ELF-1 (cell line): ENCODE measurements at places on chromosomes 5 and 9.
A peak's percentile ranks its signal among the peaks of the same experiment; 100 is the strongest.

- DNase-seq, result no peak
Measured at GRCh38 chr5:175517824-175518450, 39.6 kb downstream of the SFXN1 start.

GRCh38 chr5:14161825-14162556 is 18.8 kb downstream of the TRIO start:
- no peak for DNase-seq

DNA sequence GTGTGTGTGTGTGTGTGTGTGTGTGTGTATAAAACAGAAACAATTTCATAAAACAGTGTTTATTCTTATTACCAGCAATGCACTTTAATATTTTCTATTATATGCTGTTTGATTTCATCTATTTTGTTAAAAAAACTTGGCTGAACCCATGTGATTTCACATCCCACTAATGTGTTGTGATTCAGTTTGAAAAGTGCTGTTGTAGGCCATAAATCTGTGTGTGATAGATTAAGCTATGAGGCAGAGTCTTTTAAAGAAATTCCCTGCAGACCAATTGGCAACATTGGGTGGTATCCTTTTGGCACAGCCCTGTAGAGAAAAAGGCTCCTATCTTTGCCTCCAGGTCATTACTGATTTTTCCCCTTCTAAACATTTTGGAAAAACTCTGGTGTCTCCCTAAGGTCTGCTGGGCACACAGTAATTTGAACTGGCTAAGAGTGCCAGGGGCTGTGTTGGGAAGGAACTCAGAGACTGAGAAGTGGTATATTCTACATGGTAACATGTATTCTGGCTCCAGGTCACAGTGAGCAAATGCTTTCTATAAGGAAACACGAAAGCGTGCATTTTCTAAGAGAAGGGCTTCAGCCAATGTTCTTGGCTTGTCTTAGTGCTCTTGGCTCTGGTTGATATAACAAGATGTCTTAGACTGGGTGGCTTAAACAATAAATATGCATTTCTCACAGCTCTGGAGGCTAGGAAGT is 4.5 kb downstream of the CAMK4 start:
- DNase-seq, result no peak

DNA sequence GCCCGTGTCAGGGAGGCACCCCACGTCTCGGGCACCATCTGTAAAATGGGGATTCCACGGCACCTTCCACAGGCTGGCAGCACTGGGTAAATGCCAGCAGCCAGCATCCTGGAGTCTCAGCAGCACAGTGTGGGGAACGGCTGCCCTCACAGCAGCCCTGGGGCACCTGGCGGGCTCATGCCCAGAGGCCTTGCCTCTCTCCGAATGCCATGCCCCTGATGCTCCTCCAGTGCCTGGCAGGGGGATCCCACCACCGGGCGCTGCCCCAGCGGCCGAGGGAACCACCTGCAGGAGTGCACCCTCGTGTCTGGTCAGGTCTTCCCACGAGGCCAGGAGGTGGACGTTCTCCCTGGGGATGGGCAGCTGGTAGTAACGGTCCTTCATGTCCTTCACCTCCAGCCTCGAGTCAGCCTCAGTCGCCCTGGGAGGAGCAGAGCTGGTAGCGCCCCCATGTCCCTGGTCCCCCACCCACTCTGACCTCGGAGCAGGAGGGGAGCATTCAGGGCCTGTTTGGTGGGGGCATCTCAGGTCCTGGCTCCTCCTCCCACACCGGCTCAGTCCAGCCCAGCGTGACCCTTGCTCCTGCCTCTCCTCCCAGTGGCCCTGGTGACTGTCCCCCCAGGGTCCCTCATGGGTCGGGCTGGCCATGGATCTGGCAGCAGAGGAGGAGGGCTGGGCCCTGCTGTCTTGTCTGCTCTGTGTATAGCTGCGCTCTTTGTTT is 49.9 kb upstream of the NRARP start:
- no peak for DNase-seq

GRCh38 chr9:122536134-122536533 is 9.0 kb upstream of the OR1N1 start:
- no peak for DNase-seq

DNA sequence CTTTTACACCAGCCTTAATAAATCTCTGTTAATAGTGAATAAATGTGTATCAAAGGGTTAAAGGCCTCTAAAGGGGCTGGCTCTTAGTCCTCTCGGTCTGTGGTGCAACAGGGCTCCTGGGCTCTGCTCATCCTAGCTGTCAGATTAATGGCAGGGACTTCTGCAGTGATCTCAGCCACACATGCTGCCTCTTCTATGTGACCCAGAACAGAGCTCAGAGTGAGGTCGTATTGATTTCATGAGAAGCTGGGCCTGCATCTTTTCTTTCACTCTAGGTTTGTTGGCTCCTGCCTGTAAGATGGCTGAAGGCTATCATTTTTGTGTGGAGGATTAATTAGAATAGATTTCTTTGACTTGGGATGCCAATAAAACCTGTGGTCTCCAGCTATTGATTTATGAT is 165.0 kb upstream of the GLRA1 start:
- DNase-seq, result no peak

- DNase-seq, result no peak
Measured at GRCh38 chr5:129963359-129963758, 59.1 kb downstream of the CHSY3 start.

- no peak for DNase-seq
Measured at GRCh38 chr5:35545190-35545589, 72.5 kb upstream of the SPEF2 start.

DNA sequence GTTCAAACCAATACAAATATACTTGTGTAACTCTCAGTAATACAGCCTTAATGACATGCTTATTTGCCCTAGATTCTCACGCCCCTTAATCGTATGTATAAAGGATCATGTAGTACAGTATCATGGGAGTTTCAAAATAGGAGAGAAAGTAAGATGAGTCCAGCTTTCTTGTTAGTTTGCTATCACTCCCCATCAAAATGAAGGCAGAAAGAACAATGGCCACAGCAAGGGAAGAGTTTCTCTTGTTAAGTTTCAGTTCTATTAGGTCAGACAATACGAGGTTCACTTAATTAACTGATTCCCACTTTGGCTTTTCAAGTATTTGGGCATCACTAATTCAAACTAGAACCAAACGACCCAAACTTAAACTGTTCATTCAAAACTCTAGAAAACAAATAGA is 55.4 kb downstream of the CDC14B start:
- DNase-seq, result no peak

DNA sequence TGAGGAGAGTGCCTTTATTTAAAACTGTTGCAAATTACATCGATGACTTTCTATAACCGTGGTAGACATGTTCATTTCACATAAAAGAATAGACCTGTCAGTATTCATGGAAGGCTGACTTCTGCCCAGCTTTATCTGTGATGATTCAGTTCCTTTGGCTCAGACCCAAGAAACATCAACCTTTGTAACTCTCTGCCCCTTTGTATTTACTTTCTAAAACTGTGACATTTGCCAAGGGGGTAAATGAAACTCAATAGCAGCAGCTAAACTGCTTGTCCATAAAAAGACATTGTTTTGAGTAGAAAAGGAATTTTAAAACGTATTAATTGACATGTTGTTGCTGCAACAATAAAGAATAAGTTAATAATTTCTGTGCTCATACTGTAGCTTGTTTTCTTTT is 137.8 kb upstream of the ANKH start:
- DNase-seq, result no peak

DNA sequence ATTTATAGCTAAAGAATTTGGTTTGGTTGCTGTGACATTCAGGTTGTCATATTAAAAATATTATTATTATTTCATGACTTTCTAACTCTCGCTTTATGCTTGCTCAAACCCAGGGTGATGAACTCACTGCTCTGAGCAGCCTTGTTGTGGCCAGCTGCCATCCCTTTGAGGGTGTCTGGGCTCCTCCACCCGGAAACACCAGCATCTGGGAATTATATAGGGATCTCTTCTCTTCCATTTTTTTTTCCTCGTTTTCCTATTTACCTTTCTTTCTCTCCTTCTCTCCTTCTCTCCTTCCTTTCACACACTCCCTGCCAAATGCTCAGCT is 355.8 kb upstream of the SMARCA2 start:
- DNase-seq, result no peak

DNA sequence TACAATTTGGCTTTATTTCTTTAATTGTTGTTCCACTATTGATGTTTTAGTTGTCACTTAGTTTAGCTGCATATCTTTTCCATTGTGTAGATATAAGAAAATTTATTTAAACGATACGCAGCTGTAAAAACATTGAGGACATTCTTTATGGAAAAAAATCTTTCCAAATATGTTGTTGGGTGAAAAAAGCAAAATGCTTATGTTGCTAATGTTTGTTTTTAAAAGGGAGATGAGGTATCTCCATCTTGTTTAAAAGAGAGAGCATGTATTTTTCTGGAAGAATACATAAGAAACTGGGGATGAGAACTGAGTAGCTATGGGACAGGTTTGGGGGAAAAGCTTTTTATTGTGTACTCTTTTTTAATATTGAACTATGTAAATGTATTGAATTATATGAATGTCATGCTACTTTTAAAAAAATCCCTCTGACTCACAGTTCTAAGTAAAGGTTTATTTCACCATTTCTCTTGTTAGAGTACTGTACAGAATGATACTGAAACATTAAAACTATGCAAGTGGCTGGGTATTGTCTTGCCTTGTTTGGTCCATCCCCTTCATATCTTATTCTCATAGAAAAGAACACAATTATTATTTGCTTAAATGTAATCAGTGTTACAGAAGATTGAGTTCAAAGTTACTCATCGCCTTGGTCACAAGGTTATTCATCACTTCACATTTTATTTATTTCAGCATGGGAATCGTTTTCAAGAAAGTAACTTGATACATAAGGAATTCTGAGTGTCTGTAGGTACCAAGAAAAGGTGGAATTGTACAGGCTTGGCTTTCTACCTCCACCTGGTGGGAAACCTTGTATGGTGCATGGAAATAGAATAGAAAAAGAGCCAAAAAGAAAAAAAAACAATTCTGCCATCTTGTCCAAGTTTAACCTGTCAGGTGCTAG is 85.8 kb downstream of the RIC1 start:
- DNase-seq, result peak; percentile 16

DNA sequence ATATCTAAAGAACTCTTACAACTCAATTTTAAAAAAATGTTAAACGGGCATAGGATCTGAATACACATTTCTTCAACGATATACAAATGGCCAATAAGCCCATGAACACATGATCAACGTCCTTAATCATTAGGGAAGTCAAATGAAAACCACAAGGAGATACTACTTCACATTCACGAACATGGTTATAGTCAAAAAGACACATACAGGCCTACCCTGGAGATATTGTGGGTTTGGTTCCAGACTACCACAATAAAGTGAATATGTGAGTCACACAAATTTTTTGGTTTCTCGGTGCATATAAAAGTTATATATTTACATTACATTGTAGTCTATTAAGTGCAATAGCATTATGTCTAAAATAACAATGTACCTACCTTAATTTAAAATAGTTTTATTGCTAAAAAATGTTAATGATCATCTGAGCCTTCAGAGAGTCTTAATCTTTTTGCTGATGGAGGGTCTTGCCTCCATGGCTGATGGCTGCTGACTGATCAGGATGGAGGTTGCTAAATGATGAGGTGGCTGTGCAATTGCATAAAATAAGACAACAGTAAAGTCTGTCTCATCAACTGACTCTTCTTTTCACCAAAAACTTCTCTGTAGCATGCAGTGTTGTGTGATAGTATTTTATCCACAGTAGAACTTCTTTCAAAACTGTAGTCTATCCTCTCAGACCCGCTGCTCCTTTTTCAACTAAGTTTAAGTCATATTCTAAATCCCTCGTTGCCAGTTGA is 15.1 kb downstream of the AK3 start:
- DNase-seq, result no peak

DNA sequence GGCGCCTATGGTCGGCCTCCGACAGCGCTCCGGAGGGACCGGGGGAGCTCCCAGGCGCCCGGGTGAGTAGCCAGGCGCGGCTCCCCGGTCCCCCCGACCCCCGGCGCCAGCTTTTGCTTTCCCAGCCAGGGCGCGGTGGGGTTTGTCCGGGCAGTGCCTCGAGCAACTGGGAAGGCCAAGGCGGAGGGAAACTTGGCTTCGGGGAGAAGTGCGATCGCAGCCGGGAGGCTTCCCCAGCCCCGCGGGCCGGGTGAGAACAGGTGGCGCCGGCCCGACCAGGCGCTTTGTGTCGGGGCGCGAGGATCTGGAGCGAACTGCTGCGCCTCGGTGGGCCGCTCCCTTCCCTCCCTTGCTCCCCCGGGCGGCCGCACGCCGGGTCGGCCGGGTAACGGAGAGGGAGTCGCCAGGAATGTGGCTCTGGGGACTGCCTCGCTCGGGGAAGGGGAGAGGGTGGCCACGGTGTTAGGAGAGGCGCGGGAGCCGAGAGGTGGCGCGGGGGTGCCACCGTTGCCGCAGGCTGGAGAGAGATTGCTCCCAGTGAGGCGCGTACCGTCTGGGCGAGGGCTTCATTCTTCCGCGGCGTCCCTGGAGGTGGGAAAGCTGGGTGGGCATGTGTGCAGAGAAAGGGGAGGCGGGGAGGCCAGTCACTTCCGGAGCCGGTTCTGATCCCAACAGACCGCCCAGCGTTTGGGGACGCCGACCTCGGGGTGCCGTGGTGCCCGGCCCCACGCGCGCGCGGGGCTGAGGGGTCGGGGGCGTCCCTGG is 561 bp downstream of the DAPK1 start:
- DNase-seq, result peak; percentile 85

DNA sequence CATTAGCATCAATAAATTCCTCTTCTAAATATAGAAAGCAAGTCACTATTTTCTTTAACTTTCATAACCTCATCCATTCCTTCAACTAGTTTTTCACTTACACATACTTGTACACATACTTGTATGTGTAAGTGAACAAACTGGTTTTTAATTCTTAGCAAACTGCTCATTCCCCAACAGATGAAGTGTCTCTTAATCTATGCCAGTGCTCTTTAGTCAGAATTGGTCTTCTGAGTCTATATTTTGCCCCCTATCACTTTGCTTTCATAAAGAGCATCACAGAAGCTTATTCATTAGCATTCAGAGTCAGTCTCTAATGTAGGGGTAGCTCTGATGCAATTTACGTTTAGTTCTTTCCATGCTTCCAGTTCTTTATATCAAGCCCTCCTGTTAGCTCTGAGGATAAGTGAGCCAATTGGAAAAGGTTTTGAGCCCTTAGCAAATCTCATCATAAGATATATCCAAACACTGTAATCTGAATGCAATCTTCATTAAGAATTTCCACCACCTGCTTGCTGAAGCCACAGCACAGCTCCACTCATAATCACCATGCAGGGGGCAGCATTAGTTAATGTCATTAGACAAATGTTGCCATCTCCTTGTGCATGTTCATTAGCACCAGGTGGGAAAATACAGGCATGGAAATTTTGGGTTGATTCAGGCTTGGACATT is 178.5 kb upstream of the SLC24A2 start:
- DNase-seq, result no peak

- no peak for DNase-seq
Measured at GRCh38 chr9:107699231-107699630, 209.7 kb upstream of the KLF4 start.
